CD4-positive, alpha-beta T cell treated with Interleukin-15 for 1 hour (primary cell): ENCODE measurements at places on chromosomes 11 and 22.

DNA sequence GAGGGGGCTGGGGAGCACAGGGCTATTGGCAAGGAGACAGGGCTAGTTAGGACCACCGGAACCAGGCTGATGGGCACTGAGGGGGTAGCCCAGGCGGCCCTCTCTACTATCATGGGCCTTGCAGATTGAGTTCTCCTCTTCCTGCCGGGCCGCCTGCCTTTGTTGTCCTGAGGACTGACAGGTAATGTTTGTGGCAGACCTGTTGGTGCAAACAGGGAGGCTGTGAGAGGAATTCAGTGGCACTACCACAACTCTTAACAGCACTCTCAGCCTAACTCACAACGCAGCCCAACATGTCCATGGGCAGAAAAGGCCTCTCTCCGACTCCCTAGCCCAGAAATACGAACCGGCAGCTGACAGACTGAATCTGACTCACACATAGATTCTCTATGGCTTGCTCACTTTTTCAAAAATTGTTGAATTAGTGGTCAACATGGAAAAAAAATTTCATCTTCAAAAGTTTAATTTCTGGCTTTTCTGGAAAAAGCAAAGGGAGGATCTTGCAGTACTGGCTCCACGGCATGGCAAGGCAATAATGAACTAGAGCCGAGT lies 11.4 kb downstream of the KCNJ5 start:
- DNase-seq = no peak

- DNase-seq = no peak
These were observed 634.9 kb downstream of the METTL15 start for GRCh38 chr11:28743061-28743550.

DNA sequence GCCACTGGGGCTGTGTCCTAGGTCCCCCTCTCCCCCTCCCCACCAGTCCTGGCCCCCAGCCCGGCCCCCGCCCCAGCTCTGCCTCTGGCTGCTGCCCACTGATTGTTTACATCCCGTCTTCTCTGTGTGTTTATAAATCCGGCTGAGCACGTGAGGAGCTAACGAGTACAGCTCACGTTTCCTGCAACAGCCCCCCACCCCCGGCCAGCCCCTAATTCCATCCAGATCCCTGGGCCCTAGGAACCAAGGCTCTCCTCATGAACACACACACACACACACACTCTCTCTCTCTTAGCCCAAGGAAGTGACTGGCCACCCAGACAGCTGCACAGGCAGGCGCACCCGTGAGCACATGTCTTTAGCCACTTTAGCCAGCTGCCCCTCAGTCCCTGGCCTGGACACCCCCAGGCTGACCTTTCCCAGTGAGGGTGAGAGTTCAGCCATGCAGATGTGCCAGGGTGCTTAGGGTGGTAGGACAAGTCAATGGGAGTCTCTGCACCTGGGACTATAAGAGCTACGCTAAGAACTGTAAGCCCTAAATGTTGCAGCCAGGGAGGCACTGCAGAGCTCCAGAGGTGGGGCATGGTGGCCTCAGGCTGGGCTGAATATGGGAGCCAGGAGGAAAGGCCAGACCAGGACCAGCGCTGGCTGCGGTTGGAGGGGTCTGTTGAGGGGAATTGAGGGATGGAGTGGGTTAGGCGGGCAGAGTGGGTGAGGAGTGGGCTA lies 2.9 kb downstream of the CLCF1 start:
- no peak for DNase-seq

DNA sequence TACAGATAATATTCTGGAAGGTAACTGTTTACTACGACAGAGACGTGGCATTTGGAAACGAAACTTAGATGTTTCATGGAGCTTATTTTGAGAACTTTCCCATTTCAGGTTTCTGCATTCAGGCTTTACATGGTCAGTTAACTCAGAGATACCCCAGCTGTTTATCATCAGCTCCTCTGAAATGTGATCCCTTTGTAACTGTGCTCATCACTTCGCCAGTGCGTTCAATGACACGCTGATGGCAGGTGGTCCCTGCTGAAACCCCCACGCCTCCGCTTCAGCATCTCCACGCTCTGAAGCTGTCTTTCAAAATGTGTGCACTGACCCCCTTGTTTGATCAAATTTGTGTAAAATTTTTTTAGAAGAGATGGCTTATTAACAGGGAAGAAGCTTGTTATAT lies 30.5 kb downstream of the ALG12 start:
- no peak for DNase-seq

- DNase-seq = no peak
These were observed 89.1 kb downstream of the FAM76B start for GRCh38 chr11:95700471-95700817.

DNA sequence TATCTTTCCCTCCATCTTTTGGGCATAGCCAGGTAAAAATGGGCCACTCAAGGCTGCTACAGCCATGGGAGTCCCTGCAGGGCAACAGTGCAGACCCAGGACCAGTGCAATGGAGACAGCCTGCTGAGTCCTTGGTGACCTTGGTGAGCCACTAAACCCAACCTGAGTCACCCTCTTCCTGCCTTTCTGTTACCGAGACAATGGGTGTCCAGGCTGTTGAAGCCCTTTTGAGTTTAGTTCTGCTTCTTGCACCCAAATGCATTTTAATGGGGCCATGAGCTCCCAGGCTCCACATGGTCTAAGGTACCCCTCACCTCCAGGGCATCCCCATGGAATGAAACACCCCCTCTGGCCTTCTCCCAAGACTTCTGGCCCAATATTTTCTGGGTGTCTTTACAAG lies 874 bp upstream of the PLAAT4 start:
- DNase-seq = no peak

DNA sequence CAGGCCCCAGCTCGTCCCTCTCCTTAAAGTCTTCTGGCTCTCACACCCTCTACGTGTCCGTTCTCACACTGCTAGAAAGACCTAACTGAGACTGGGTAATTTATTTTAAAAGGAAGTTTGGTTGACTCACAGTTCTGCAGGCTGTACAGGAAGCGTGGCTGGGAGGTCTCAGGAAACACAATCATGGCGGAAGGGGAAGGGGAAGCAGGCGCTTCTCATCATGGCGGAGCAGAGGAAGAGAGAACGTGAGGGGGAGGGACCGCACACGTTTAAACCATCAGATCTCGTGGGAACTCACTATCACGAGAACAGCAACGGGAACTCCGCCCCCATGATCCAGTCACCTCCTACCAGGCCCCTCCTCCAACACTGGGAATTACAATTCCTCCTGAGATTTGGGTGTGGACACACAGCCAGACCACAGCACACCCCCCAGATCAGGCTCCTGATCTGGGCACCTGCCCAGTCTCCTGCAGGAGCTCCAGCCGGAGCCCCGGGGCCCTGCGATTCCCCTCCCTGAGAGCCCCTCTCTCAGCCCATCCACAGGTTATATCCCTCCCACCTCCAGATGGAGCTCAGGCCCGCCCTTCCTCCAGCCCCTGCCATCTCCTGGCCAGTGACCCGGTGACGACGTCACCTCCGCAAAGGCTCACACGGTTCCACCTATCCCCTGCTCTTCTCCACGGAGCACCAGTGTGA lies 170.2 kb downstream of the BRD1 start:
- DNase-seq = peak; percentile 89

- no peak for DNase-seq
These were observed 66.1 kb downstream of the STK33 start for GRCh38 chr11:8527939-8528338.

DNA sequence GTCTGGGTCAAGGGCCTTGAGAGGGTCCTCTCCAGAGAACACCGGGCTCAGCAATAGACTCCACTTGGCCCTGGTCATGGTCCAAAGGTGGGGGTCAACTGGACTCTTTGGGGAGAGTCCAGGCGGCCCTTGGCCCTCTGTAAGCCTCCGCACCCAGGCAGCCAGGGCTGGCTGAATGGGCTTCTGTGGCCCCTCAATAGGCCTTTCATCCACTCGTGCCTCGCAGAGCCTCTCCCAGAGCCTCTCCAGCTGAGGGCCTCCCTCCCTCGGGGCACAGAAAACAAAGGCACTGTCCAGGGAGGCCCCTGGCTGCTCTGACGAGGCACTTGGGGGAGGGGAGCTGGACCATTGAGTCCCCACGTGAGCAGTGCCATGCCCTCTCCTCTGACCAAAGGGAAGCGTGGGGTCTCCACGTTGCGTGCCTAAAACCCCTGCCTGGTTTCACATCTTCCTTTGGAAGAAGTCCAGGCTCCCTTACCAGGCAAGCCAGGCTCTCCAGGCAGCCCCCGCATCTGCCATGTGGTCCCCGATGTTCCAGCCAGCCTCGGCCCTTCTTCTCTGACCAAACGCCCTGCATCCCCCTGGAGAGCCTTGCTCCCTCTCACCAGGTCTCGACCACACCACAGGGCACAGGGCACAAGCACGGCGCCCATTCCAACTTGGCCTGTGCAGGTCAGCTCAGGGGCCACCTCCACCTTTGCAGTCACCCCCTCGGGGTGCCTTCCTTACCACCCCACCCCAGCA lies 15.5 kb downstream of the KIAA0930 start:
- DNase-seq = no peak

DNA sequence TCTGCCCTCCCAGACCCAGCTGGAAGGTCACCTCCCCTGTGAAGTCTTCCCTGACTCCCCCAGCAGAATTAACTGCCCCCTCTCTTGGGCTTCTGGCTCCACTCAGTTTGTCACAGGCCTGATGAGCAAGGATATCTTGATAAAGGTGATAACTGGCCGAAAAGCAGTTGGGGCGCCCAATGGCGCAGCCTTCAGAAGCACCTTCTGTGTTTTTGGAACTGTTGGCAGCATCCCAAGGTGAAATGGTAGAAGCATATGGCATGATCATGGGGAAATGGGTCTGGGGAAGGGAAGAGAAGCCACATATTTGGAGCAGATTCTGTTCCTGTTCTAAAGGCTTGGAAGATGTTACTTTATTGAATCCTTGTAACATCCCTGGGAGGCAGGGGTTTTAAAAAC lies 2.8 kb upstream of the TAB1 start:
- DNase-seq = no peak

DNA sequence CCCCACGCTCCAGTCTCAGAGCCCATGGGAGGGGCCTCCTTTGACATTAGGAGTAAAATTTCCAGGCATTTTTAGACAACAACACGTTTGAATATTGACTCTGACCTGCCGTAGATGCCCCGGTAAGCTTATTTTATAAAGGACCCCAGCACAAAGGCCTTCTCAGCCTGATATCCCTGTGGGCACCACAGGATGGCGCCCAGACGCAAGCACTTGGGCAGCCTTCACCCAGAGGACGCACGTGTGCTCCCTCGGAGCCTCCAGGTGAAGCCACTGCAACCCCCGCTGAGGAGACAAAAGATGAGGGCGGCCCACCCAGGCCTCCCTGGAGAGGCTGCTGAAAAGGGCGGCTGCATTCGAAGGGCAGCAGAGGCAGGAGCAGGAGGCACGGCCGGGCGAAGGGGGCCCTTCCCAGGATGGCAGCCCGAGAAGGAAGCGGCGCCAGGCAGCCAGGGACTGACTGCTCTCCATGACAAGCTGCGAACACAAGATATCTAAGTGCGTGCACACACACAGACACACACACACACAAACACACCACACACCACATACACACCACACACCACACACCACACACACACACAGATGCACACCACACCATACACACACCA lies 15.2 kb upstream of the TH start:
- peak; percentile 51 for DNase-seq

GRCh38 chr11:123055191-123055901 lies 6.6 kb downstream of the HSPA8 start:
- DNase-seq = peak; percentile 22

GRCh38 chr11:123040111-123040432 lies 21.9 kb downstream of the HSPA8 start:
- no peak for DNase-seq

DNA sequence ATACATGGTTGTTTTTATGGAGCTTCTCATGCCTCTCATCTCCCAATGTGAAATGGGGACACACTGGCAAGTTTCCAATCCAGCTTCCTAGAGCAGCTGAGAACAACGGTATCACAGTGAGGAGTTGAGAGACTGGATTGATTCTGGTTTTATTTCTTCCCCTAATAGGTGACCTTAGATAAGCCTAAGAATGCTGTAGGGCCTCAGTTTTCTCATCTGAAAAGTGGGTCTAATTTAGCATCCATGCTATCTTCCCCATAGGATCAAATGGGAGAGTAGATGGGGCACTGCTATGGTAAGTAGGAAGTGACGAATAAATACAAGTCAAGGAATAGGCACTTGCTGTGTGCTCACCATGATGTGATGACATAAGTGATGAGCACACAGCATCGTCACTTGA lies 61.1 kb upstream of the PHOX2A start:
- DNase-seq = no peak

DNA sequence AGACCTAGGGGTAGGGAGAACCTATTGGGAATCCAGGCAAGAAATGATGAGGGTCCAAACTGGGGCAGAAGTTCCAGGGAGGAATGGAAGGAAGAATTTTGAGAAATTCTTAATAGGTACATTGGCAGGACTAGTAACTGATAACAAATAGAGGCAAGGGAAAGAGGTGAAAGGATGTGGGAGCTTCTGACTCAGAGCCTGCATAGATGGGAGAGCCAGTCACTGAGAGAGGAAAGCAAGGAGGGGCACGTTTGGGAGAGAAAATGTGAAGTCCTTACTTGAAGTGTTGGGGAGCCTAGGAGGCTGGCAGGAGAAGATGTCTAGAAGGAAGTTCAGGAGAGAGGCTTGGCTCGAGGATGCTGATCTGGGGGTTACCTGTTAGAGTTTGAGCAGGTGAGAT lies 104.6 kb upstream of the NCAM1 start:
- DNase-seq = no peak

GRCh38 chr11:15826826-15827225 lies 529.5 kb downstream of the SOX6 start:
- no peak for DNase-seq

DNA sequence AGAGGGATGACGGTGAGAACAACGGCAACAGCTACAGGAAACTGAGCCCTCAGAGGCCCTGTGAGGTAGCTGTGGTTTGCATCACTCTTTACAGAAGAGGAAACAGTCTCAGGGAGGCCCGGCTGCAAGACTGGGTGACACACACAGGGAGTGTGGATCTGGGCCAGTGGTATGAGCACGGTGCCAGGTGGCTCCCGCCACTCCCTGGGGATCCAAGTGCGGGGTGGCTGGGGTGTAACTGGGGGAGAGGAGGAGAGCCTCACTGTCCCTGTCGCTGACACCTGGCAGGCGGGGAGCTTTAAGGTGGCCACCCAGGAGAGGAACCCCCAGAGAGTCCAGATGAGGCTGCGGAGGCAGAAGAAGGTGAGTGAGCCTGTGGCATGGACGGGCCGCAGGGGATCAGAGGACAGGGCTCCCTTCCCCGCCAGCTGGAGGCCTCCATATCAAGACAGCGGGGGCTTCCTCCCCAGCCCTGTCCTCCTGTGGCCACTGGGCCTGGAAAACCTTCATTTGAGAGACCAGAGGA lies 5.6 kb downstream of the RGL4 start:
- DNase-seq = peak; percentile 87

GRCh38 chr11:72836111-72836510 lies 21.9 kb downstream of the ATG16L2 start:
- DNase-seq = no peak
